ENCODE measurements at places on chromosomes 13 and 19. TPM values are rescaled to one million over a fixed set of nuclear protein-coding genes. Genes with fewer than 3 reads are reported as not detected.

ZNF701 gene
- total RNA-seq, result 15.8 TPM

SELENOV gene
- total RNA-seq, result not detected

DNAJC15 gene
- total RNA-seq, result 13.1 TPM

PRTN3 gene
- total RNA-seq, result not detected

PTPRS gene
- 1.3 TPM for total RNA-seq

SIRT6 gene
- total RNA-seq, result 33.0 TPM

MRPL34 gene
- 132 TPM for total RNA-seq

MADCAM1 gene
- 0.17 TPM for total RNA-seq

PIP5K1C gene
- 30.3 TPM for total RNA-seq

ATP12A gene
- 4.6 TPM for total RNA-seq

MEDAG gene
- not detected for total RNA-seq

TSKS gene
- total RNA-seq, result 0.34 TPM

TLE2 gene
- 3.1 TPM for total RNA-seq

DHRS12 gene
- 5.3 TPM for total RNA-seq

AMER2 gene
- not detected for total RNA-seq

TNNT1 gene
- total RNA-seq, result not detected
